NCI-H524 treated with DMSO at 0.1 percent for 48 hours (cell line): ENCODE measurements at places on chromosomes 5 and 9.

DNA sequence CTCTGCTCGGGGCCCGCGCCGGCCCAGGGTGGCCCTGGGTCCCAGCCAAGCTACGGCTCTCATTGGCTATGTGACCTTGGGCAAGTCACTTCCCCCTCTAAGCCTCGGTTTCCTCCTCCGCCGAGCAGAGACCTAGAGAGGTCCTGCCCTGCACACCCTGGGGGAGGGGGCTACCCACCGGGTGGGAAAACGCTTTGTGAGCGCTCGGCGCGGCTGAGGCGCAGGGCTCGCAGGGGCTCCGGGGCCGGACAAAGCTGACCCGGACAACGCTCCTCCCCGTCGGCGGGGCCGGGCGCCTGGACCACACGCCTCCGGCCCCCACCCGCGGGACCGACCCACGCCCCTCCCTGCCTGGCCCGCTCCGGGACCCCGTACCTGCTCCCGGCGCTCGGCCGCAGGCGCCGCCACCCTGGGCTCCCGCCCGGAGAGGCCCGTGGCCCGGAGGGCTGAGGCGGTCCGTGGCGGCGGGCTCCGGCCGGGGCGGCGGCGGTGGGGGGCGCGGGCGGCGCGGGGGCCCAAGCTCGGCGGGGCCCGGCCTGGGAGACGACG, 85.7 kb upstream of the MELK start:
- no peak for DNase-seq

DNA sequence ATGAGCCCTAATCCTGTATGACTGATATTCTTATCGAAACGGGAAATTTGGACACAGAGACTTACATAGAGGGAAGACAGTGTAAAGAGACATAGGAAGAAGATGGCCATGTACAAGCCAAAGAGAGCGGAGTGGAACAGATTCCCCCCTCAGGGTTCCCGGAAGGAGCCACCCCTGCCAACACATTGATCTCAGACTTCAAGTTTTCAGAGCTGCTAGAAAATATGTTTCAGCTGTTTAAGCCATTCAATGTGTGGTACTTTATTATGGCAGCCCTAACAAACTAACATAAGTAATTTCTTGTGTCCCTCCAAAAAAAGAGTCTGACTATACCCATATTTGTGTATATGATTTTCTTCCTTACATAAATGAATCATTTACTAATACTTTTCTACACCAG, 128.0 kb upstream of the STC2 start:
- DNase-seq = no peak

DNA sequence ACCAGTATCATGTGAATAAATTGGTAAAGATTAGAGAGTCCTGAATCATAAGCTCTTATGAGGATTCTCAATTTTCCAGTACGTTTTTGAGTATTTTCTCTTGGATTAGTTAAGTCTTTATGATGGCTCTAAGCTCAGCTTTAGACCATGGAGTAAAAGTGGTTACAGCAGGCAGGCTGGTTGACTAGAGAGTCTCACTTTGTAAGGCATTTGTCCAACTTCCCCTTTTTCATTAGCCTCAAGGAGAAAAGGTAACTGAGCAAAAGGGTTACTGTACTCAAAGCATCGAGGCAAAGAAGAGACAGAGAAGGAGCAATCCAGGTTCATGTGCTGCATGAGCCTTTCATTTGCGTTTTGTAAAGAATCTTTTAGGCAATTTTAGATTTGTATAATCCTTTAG, 8.5 kb downstream of the NOP16 start:
- no peak for DNase-seq

DNA sequence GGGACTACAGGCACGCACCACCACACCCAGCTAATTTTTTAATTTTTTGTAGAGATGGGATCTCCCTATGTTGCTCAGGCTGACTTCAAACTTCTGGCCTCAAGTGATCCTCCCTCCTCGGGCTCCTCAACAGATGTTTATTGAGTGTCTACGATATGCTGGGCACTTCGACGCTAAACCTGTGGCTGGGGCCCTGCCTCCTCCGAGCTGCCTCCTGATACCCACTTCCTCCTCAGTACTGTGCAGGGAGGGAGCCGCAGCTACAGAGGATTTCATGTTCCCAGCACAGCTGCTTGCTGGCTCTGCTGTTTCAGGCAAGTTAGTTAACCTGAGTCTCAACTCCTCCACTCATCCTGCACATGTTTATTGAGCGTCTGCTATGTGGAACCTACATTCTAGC, 9.6 kb downstream of the AIF1L start:
- DNase-seq = no peak

- no peak for DNase-seq
Observed at GRCh38 chr9:107446491-107446890, 43.1 kb downstream of the KLF4 start.

- no peak for DNase-seq
Observed at GRCh38 chr5:40027400-40027799, 602.6 kb upstream of the DAB2 start.

DNA sequence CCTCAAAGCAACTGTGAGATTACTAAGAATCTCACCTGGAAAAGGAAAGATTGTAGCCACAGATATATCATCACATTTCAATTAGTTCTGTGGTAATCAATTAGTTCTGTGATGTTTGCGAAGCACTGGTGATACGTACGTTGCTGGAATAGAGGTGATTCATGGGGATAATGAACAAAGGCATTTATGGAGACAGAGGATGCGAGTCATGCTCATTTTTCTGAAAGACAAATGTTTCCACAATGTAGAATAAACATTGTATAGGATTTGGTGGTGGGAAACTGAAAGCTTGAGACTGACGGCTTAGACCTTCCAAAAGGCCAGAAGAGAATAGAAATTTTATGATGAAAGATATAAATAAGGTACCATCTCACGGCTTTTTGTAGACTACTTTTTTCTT, 507.3 kb upstream of the TYRP1 start:
- no peak for DNase-seq

DNA sequence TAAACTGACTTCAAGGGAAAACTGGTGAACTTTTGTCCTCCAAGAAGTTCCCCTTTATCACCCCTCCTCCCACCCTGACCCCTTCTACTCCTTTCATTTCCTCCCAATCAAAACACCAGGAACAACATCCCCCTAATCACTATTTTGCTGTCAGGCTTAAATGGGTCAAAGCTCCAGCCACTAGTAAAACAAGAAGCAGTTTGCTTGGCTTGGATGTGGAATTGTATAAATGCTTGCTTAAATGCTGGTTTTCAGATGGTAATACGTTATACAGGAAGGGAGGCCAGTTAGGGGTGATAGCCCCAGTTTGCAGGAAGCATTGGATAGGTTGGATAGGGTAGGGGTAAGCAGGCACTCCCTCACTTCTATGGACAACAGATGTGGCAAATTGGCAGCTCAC, 473.6 kb downstream of the AGTPBP1 start:
- DNase-seq = no peak

DNA sequence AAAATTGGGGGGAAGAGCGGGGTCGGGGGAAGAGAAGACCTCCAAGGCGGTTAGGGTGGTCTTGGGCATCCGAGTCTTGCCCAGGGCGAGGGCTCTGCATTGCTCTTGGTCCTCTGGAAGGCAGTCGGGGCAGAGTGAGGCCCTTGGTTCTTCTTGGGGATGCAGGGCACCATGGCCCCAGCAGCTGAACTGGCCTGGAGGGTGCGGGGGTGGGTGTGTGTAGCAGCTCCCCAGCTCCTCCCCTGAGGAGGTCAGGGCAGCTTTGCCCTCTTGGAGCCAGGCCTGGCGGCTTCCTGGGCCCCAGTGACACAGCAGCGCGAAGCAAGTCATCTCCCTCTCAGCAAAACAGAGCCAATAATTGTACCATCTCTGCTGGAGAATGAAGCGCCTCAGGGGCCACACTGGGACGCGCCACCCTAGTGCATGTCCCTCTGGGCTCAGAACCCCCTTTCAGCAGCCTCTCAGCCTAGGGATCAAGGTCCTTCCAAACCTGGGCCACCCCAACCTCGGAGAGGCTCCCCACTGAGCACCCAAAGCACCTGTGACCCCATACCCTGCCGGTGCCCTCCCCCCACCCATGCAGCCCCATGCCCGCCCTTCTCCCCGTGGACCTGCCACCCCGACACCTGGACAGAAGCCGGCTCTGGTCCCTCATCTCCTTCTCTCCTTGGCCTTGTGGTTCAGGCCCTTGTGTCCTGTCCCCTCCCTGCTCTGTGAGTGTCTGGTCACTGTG, 10.4 kb upstream of the RXRA start:
- DNase-seq = no peak

- no peak for DNase-seq
Observed at GRCh38 chr9:86046071-86046636, 53.2 kb downstream of the GOLM1 start.

DNA sequence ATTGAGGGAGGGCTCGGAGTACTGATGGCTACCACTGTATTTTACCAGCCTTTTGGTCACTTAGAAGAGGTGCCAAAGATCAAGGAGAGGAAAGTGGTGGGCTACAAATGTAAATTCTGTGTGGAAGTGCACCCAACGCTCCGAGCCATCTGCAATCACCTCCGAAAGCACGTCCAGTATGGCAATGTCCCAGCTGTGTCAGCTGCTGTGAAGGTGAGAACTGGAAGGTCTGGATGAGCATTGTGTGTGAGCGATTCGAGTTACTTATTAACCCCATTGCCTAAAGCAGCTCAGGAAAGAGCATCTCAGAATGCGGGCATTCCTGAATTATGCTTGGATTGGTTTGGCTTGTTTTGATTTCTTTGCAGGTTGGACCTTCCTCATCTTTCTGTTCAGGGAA, 67.5 kb downstream of the ZNF462 start:
- no peak for DNase-seq

DNA sequence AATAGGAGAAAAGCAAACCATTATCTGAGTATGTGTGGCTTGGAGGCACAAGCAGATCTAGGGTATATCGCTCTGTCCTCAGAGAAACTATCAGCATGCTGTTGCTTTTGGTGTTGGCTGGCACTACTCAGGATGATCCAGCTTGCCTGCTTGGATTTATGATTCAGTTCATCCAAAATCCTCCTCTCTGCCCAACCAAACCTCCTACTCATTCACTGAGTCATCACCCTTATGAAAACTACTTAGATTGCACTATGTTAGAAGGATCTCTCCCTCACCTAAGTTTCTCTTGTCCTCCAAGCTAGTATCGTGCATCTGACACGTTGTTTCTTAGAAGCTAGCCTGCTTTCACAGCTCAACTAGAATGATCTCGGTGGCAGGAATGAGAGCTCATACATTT, 14.2 kb upstream of the ZBED3 start:
- DNase-seq = no peak

DNA sequence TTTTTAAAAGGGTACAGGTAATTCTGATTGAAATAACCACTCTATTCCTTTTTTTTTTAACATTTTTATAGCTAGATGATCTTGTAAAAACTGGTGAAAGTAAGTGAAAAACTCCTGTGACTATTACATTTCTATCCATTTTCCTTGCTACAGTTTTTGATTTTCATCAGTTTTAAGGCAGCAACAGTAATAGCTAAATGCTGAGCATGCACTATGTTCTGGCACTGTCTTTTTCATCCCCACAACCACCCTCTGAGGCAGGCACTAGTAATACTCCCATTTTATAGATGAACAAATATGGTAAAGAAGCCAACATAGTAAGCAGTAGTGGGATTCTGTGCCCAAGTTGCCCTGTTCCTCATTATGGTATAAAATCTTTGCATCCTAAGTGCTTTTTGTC, 113.0 kb upstream of the IL7R start:
- no peak for DNase-seq

DNA sequence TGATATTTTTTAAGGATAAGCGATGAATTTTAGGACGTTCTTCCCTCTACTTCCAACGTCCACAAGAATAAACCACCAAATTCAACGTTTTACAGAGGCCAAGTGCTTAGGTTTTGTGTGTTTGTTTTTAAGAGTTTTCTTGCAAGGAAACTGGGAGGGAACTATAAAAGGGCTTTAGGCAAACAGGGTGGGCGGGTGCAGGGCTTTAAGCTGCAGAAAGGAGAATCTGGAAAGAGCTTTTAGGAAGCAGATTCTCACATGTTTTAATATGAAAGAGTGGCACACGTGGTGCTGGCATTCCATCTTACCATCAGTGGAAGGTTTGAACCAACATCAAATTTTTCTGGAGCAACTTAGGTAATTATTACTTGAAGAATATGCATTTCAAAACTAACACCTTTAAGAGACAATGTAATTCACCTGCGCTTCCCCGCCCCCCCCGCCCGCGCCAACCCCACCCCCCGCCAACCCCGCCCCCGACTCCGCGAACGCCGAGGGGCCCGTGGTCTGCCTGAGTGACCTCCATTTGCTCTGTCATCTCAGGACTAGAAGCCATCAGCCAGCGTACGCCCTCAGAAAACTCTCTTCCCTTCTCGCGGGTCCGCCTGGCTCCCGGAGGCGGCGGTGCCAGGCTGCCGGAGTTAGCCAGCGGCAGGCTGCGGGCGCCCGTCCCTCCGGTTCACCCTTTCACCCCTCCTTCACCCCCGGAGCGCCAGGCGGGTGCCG, 911 bp upstream of the PIK3R1 start:
- DNase-seq = no peak

GRCh38 chr5:55108661-55109060, 6.2 kb downstream of the GZMA start:
- DNase-seq = no peak

- no peak for DNase-seq
Observed at GRCh38 chr9:98323051-98323830, 67.8 kb upstream of the TBC1D2 start.

DNA sequence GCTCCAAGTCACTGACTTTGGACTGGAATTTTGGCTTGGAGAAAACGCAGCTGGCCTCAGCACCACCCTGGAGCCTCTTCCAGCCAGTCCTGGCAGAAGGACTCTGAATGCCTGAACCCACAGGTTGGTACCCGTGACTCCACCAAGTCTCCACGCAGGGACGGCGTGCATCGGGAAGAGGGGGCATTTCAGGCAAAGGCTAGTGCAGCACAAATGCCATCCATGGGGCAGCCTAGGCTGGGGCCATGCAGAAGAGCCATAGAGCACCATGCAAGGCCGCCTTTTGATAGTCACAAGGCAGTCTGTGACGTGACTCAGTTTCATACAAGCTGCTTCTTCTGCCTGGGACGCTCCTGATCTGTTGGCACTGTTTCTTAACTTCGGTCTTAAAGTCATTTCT, 28.0 kb downstream of the GDNF start:
- no peak for DNase-seq

- DNase-seq = no peak
Observed at GRCh38 chr5:10652606-10653005, 88.7 kb downstream of the ANKRD33B start.

GRCh38 chr5:45694255-45694814, 1.8 kb downstream of the HCN1 start:
- DNase-seq = no peak

GRCh38 chr5:172315587-172316493, 32.3 kb upstream of the UBTD2 start:
- no peak for DNase-seq

- DNase-seq = no peak
Observed at GRCh38 chr9:105330755-105331154, 86.3 kb downstream of the SLC44A1 start.

DNA sequence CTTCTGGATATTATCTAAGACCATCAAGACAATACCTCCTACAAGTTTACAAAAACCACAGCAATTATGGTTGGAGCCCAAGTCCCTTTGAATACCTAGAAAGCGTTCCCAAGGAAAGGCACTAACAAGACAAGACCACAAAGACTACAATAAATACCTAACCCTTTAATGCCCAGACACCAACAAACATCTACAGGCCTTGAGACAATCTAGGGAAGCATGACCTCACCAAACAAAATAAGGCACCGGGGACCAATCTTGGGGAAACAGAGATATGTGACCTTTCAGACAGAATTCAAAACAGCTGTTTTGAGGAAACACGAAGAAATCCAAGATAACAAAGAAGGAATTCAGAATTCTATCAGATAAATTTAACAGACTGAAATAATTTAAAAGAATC, 37.8 kb downstream of the OXCT1 start:
- no peak for DNase-seq
